OCI-LY7 (cell line): ENCODE measurements at places on chromosomes 4 and X. TPM values are rescaled to one million over a fixed set of nuclear protein-coding genes. Genes with fewer than 3 reads are reported as not detected.
A peak's percentile ranks its signal among the peaks of the same experiment; 100 is the strongest.

DNA sequence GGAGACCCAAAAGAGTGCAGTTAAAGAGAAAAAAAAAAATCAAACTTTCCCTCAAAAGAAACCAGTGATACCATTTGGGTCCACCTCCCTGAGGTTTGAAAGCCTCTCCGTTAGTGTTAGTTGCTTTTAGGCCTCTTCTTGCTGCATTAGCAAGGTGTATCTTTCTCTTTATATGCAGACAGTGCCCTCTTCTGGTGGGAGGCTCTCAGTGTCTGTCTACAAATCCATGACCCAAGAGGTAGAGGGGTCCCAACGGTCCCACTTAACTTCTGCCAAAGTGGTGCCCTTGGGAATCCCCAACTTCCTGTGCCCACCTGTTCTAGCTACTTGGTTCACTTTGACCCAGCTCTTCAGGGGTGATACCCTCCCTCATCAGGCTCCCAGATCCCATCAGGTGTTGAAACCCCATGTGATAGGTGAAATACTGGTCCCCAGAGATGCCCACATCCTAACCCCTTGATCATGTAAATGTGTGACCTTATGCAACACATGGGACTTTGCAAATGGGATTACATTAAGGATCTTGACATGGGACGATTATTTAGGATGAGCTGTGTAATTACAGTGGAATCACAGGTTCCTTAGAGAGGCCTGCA lies 63.7 kb upstream of the CD99 start:
- DNase-seq = peak; percentile 85

The LRP2BP gene
- total RNA-seq = 1.0 and 1.4 TPM in 2 replicates

The TEX13C gene
- total RNA-seq = not detected in 2 replicates

The ENAM gene
- total RNA-seq = 3.5 and 6.2 TPM in 2 replicates

- DNase-seq = no peak
Observed at GRCh38 chrX:12961196-12961718, 13.7 kb upstream of the TMSB4X start.

The CXorf65 gene
- total RNA-seq = 1.8 and 5.1 TPM in 2 replicates

The KLF3 gene
- 0.23 TPM in 1 of 2 replicates, not detected in the other for total RNA-seq

The PDLIM5 gene
- 12.6 and 15.2 TPM in 2 replicates for total RNA-seq

DNA sequence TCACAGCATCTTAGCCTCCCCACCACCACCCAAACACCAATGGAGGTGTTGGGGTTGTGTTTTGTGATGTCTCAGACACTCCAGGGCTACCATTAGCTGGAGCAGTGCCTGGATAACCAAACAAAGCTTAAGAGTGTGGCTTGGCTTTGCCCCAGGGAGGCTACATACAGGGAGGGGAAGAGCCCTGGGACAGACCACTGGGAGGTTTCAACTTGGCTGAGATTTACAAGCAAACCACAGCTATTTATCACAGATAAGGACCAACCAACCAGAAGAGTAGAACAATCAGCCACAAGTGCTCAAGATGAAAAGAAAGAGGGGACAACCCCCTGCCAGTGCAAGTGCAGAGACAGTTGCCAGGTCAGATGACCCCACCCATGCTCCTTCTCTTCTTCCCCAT lies 24.1 kb downstream of the SOX3 start:
- no peak for DNase-seq

GRCh38 chrX:53261355-53261972 lies 19.9 kb downstream of the IQSEC2 start:
- DNase-seq = peak; percentile 6

DNA sequence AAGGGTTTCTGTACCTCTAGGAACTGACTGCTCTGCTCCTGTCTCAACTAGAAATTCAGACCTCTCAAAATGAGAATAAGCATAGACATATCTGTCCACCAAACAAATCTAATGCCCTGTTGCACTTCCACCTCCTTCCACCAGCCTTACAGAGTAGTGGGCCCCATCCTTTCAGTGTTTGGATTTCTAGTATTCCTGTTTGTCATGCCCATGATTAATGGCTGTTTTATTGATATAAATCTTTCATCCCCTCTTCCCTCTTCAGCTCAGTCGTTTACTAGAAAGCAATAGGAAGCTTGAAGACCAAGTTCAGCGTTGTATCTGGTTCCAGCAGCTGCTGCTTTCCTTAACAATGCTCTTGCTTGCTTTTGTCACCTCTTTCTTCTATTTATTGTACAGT lies 46.2 kb downstream of the MOSPD2 start:
- DNase-seq = no peak

- peak; percentile 11 for DNase-seq
Observed at GRCh38 chr4:152385551-152385950, 150.3 kb downstream of the FBXW7 start.

The CXCL13 gene
- not detected in 2 replicates for total RNA-seq

- DNase-seq = no peak
Observed at GRCh38 chr4:165184220-165184619, 23.1 kb upstream of the KLHL2 start.

The CFAP299 gene
- total RNA-seq = 3.7 and 4.3 TPM in 2 replicates

- no peak for DNase-seq
Observed at GRCh38 chr4:66604192-66604591, 933.9 kb upstream of the EPHA5 start.

GRCh38 chr4:41692717-41693345 lies 55.7 kb downstream of the PHOX2B start:
- peak; percentile 48 for DNase-seq

- DNase-seq = peak; percentile 90
Observed at GRCh38 chrX:148459343-148459742, 41.1 kb upstream of the AFF2 start.

The FGFBP1 gene
- total RNA-seq = not detected in 2 replicates

GRCh38 chrX:18031726-18032375 lies 170.8 kb upstream of the RAI2 start:
- DNase-seq = no peak

- DNase-seq = peak; percentile 47
Observed at GRCh38 chr4:6134612-6135220, 65.6 kb downstream of the JAKMIP1 start.

The ARHGAP6 gene
- not detected in 2 replicates for total RNA-seq
